ENCODE measurements at places on chromosomes 13 and 19.

GRCh38 chr13:35694549-35695447 is 218.3 kb upstream of the MAB21L1 start:
- no peak for DNase-seq

DNA sequence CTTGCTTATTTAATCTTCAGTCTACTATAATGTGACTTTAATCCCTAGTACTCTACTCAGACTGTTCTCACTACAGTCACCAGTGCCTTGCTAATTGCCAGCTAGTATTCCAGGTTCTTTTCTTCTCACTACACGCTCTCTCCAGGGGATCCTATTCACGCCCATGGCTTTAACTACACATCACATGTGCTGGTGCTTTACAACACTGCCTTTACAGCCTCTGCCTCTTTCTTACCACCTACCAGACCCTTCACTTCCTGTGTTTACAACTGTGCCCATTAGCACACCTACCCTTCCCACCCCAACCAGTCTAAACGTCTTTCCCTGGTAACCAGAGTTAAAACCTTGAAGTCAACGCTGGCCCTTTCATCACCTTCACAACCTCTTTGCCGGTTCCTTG is 249.5 kb downstream of the DNAJC15 start:
- DNase-seq = no peak

GRCh38 chr19:29745253-29745652 is 30.2 kb upstream of the C19orf12 start:
- no peak for DNase-seq

DNA sequence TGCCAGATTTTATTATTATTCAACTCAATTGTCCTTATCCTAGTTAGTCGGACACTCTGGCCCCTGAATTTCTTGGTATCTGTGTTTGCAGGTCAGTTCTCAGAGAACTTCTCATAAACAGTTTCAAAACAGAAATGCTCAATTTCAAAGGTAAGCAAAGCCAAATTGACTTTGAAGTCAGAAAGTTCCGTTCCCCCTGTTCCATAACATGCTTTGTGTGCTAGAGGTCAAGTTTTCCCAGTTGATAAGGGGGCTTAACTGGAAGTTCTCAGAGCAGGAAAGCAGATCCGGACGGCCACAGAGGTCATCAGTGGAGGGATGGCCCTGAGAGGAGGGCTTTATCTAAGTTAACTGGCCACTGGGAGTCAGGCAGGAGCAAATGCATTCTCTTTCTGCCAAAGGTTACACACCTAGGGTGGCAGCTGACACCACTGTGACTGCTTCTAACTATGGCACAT is 417.2 kb downstream of the COG6 start:
- no peak for DNase-seq

DNA sequence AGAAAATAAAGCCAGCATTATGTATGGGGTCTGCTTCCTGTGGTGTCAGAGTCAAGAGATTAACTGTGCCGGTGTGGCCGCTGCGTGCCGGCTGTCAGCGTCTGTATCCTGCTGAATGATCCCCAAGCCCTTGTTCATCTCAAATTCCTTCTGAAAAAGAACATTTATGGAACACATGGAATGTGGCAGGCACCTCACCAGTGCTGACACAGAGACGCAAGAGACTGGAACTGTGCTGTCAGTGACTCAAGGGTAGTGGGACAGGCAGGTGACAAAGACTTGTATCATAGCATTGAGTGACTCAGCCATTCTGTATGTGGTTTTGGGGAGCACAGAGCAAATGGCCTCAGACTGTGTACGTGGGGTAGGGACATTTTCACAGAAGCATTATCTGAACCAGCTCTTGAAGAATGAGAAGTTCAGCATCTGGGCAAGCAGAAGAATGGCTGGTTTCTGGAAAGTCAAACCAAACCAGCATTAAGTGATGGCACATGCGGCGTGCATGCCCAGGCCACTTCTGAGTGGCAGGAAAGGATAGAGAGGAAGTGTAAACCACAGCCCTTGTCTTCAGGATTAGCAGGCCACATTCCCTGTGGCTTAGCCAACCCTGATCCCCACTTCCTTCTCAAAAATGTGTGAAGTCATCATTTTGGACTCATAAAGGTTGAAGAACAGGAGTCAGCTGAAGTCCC is 54.0 kb upstream of the IRS2 start:
- DNase-seq = peak; percentile 13

DNA sequence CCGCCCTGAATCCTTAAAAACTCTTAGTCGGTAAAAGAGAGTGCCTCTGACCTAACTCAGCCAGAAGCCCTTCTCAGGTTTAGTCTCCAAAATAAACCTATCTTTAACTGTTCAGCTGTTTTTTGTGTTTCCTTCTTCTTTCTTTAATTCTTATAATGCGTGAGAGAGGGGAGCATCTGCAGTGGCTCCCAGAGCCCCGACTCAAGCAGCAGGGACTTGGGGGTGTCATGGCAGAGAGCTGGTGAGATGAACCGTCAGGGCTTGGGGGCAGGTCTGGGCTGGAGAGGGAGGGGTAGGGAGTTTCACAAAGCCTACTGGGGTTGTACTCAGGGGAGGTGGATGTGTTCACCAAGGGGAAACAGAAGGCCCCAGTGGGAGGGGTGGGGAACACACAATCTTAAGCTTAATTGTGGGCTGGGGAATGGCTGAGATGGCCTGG is 16.8 kb upstream of the SIGLEC6 start:
- no peak for DNase-seq

GRCh38 chr13:76868371-76868770 is 17.8 kb downstream of the KCTD12 start:
- no peak for DNase-seq

- no peak for DNase-seq
Observed at GRCh38 chr19:49439836-49440235, 1.5 kb downstream of the SLC17A7 start.

GRCh38 chr13:97127842-97128241 is 94.3 kb upstream of the MBNL2 start:
- DNase-seq = no peak

DNA sequence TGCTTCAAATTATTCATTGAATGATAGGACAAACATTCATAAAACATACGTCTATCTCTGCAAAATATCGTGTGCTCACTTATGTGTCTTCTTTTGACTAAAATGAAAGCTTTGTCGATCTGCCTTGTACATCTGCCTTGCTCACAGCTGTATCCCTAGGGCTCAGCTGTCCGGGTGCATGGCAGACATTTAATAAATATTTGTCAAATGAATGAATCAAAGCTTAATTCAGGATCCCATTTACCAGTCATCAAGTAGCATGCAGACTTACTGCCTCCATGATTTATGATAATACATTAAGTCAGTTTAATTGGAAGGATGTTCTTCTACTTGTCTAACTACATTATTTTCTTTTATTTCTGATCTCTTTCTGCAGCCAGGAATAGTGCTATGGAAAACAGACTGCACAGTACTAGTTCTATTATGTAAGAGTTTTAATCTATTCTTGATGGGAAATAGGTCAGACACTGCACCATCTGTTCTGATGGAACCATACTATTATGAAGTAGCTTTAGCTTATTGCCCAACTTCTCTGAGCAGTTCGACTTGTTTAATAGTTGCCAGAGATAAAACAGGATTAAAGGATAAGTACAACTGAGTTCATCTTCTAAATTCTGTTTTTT is 13.2 kb downstream of the SLC46A3 start:
- DNase-seq = no peak

DNA sequence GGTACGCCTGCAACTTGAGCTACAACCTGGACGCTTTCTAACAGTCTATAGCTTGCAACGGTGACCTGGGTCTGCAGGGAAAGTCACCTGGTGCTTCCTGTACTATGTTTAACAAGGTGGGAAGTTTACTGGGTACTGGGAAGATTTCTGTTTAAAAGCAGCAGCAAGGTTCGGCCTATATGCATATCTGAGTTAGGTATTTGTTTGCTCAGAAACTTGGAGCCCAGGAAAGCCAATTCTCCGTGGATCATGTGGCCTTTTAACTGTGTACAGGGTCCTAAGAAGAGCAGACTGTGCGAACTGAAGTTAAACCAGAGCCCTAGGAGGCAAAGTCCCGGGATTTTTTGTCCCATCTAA is 103.1 kb downstream of the STK24 start:
- DNase-seq = no peak

- no peak for DNase-seq
Observed at GRCh38 chr13:53494406-53494805, 465.8 kb downstream of the OLFM4 start.

GRCh38 chr19:42038666-42039065 is 31.3 kb downstream of the GRIK5 start:
- DNase-seq = no peak

- DNase-seq = peak; percentile 57
Observed at GRCh38 chr13:73708393-73708985, 425.7 kb downstream of the KLF12 start.

GRCh38 chr19:33400856-33401682 is 27.6 kb downstream of the CEBPG start:
- DNase-seq = no peak

DNA sequence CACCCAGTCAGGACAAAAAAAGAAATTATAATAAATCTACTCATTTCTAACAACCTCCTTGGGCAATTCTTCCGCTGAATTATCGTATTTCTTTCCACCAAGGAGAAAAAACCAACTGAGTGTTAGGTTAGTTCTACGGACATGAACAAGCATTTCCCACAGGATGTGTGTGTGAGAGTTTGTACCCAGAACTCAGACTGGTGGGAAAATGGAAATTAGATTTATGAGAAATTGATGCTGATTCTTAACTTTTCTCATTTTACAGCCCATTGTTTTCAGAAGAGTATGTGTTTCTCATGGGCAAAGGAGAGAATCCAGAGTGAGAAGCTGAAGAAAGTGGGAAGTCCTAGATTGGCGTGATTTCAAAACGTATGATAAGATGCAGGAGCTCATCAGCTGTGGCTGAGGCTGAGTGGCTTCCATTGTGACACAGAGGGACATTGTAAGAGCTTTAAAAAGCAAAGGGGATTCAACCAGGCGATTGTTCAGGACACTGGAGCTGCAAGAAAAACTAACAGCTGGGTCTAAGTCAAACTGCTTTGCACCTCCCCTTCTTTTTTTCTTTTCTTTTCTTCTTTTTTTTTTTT is 184.7 kb upstream of the ARGLU1 start:
- DNase-seq = no peak

Measured in activated naive CD4-positive, alpha-beta T cell treated with Interleukin-2 at 50 U/mL for 16 hours (primary cell).